ENCODE measurements at places on chromosomes 11 and 22.
A peak's percentile ranks its signal among the peaks of the same experiment; 100 is the strongest.

DNA sequence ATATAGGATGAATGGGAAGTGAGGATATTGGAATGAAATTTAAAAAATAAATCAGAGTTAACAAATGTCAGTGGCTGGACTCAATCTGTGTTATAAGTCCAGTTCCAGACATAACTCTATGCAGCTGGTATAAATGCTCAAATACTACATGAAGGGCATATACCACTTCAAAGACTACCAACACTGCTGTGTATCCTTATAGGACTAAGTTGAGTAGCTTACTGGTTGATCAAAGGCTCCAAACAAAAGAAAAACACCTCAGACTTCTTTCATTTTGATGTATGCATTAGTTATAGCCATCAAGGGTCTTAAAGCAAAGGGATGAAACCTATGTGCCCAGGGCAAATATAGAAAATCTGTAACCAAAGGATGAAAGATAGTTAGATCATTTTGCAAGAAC is 86.2 kb downstream of the PAK1 start:
- DNase-seq, result no peak

DNA sequence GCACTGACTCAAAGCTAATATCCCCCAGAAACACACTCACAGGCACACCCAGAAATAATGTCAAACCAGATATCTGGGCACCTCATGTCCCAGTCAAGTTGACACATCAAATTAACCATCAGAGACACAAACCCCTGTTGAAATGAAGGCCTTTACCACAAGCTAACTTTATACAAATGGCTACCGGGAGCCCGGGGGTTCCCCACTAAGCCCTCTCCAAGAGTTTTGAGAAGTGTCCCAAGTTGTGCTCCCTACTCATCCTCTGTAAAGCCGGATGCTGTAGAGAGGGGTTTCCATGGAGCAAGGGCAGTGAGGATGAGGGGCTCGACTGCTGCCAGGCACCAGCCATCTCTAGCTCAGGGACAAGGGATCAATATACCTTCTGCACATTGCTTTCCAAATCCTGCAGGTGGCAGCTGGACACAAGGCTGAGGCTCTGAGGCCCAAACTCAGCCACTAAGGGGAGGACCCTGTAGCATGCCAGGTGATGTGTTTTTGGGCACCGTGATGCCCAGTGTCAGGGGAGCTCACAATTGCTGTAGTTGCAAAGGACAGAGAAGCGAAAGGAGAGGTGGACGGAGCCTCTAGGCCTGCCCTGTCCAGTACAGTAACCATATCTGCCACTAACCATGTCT is 145.7 kb downstream of the TTC17 start:
- DNase-seq, result peak; percentile 9

DNA sequence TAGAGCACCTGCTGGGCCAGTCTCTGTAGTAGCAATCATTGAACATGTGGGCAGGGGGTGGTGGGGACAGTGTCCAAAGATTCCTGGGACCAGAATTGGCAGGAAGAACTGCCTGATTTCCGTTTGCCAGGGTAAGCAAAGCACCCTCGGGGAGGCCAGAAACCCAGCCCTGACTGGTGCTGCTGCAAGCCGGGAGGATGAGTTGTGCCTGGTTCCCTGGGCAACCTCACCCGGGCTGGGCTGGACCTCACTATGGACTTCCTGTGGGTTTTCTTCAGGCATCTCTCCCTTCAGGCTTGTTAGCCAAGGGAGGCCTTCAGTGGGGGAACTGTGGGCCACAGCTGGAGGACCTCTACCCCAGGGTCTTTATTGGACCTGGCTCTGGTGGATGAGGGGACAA is 8.0 kb upstream of the POU2F3 start:
- DNase-seq, result no peak

- DNase-seq, result no peak
These were observed 55.2 kb downstream of the FLRT1 start for GRCh38 chr11:64090806-64091516.

DNA sequence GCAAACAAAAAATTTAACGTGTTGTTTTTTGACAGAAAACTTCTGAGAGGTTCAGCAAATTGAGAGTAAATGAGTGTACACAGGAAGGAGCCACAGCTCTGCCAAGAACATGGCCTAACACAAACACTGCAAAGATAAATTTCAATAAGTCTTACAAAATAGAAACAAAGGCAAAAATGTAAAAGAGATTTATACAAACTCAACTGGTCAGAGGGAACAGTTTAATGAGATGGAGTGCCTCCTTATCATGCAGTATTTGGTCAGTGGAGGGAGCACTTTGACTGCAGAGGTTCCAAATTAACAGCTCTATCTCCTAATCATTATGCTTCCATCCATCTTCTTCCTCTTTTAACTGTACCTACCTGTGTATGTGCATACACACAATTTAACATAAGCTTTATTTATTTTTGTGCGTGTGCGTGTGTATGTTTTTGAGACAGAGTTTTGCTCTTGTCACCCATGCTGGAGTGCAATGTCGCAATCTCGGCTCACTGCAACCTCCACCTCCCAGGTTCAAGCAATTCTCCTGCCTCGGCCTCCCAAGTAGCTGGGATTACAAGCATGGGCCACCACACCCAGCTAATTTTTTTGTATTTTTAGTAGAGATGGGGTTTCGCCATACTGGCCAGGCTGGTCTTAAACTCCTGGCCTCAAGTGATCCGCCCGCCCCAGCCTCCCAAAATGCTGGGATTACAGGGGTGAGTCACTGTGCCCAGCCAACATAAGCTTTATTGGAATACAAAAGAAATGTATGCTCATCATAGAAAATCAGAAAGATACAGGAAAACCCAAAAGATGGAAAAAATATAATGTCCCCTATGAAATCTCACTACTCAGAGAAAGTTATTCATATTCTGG is 111.9 kb downstream of the MRTFA start:
- DNase-seq, result no peak

DNA sequence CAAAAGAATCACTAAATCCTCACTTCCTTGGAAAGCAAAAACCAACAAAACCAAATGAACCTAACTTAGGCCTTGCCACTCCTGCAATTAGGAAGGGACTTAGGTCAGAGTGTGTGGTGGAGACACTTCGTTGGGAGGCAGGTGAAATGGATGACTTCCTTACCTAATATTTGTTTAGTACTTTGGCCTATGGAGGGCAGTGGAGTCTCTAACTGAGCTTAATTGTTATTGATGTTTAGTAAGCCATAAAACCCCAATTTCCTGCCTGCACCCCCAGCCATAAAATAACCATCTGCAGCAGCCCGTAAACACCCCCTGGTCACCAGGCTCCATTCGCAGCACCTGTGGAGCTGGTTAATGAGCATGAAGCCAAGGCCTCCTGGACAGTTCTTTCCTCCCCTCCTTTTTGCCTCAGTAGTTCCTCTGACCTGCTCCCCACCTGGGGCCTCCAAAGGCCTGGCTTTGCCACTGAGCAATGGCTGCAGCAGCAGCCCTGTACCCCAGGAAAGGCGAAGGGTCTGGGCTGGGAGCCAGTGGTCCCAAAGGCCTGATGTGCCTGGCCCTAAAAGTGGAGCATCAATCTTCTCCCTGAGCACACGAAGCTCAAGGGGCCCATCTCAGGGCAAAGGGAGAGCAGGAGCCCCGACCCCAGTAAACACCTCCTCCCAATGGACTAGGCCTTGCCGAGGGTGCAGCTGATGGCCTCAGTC is 15.6 kb upstream of the SYT13 start:
- peak; percentile 36 for DNase-seq

GRCh38 chr11:116275635-116276034 is 497.2 kb downstream of the BUD13 start:
- no peak for DNase-seq

DNA sequence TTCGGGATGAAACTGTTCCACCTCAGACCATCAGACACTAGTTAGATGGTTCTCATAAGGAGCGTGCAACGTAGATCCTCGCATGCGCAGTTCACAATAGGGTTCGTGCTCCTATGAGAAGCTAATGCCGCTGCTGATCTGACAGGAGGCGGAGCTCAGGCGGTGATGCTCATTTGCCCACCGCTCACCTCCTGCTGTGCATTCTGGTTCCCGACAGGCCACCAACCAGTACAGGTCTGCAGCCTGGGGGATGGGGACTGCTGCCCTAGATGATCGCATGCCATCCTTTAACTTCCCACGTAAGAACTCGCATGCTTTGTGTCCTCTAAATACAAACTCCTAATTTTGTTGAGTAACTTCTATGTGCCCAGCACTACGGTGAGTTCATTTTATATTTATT is 62.6 kb downstream of the EFCAB6 start:
- no peak for DNase-seq

DNA sequence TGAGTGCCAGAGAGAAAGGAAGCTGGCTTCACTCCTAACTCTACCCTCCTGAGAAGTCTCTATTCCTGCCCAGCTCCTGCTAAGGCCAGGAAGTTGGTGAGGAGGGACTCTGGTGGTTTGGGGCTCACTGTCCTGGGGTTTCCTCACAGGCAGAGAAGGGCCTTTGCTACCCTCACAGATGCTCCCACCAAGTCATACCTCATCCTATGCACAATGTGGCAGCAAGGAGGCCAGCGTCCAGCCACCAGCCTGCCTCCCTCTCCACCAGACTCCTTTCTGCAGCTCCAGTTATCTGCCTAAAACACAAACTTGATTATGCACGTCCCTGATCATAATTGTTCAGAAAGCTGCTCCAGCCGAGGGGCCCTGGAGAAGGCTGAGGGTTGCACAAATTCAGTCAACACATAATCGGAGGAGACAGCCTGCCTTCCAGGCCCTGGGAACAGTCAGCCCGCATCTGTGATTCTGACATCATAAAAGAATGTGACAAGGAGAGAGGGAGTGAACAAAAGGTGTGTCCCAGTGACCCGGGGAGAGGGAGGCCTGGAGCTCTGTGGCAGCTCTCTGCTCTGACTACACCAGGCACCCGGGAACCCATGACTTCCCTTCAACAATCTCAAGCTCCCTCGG is 28.8 kb downstream of the DKK3 start:
- DNase-seq, result no peak

DNA sequence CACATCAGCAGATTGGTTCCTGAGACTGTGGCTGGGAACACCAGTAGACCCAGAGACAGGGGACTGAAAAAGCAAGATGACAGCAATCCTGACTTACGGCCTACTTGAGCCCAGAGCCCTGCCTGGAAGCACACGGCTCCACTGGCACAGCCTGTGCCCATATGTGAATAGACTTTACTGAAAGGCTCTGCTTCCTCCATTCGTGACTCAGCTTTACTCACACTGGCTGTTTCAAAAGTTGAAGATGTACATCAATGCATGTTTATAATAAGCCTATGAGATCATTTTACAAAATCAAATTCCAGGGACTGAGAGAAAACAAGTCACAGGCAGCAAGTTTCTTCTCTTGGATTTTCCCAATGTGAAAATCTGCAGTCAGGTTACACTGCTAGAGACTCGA is 134.6 kb upstream of the TEAD1 start:
- DNase-seq, result no peak

DNA sequence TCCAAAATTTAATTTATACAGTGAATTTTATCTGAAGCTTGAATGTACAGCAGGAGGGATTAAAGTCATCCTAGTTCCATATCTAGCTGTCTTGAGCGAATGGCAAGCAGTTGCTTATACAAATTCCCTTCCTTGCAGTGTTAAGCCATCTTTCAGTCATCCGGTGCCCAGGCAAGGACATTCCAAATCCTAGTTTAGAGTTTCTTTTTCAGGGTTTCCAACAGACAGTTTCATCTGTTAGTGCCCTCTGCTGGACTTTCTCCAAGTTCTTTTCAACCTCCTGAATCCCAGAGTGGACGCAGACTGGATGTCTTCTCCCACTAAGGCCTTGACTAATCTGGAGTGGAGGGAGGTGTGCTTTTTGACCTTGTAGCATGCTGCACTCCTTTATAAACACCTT is 45.4 kb downstream of the GRAMD1B start:
- peak; percentile 16 for DNase-seq

DNA sequence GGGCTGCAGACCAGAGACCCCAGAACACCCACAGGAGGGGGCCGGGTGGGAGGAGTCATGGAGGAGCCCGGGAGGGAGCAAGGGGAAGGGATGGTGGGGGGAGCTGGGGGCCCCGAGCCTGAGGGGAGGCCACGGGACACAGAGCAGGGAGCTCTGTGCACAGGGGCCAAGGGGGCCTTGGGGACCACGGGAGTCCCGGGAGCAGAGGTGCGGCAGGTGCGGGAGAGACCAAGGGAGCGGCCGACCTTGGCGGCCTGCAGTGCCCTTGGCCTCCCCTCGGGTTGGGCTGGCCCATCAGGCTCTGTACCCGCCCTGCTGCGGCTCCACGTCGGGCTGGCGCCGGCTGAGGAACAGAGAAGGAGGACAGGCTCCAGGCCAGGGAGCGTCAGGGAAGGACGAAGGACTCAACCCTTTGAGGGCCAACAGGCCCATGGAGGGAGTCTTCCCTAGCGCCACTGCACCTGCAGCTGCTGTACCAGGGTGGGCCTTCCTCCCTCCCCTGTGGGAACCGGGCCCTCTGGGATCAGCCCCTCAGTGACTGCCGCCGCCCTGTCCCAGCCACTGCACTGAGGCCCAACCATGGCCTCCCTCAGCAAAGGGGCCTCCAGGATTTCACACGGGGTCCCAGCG is 17.8 kb upstream of the BRSK2 start:
- no peak for DNase-seq

DNA sequence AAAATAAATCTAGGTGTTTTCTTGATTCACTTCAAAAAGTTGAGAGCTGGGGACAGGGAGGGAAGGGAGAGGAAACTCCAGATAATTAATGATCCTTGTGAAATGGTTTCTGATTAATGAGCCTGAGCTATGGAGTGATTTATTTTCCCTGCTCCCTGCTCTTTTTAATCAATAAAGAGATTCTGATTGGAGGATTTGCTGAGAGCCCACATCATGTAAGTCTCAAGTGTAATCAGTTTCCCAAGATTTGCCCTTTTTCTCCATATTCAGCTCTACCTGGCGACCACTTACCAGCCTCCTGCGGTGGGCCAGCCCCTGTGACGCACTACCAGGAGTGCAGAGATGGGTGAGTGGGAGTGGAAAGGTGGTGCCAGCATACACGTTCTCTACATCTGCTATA is 114.0 kb downstream of the NAV2 start:
- DNase-seq, result no peak

DNA sequence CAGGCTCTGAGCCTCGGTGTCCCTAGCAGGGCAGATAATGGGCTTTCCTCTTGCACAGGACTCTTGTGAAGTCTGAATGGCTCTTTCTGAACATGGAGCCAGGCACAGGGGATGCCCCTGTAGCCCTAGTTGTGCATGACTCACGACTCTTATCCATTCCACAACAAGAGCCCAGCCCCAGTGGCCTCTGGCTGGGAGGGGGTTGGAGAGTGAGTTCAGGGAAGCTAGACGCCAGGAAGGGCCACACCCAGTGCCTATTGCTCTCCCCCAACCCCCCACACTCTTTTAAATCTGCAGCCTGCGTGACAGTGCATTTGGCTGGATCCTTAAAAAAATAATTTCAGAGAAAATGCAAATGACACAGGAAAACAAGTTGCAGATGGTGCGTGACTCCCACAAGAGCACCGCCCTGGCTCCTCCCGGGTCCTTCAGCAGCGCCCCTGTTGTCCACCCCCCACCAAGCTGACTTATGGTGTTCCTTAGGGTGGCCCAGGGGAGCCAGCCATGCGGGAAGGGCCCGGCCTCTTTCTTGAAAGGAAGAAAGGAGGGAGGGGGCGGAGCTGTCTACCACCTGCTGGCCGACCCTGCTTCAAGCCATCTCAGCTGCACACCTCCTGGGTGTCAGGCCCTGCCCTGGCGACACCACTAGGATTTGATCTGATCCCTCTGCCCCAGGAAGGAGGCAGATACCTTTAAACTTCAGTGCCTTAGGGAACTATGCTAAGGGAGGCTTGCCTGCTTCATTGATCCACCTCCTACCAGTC is 74.7 kb downstream of the MN1 start:
- DNase-seq, result no peak

- no peak for DNase-seq
These were observed 14.5 kb downstream of the MIF start for GRCh38 chr22:23908587-23909205.
